ENCODE measurements at places on chromosomes 4 and X.
A peak's percentile ranks its signal among the peaks of the same experiment; 100 is the strongest.

GRCh38 chr4:4386296-4386735 is 586 bp upstream of the NSG1 start:
- peak; percentile 75 for DNase-seq

- DNase-seq, result no peak
Observed at GRCh38 chrX:108000751-108001150, 18.6 kb upstream of the TEX13B start.

DNA sequence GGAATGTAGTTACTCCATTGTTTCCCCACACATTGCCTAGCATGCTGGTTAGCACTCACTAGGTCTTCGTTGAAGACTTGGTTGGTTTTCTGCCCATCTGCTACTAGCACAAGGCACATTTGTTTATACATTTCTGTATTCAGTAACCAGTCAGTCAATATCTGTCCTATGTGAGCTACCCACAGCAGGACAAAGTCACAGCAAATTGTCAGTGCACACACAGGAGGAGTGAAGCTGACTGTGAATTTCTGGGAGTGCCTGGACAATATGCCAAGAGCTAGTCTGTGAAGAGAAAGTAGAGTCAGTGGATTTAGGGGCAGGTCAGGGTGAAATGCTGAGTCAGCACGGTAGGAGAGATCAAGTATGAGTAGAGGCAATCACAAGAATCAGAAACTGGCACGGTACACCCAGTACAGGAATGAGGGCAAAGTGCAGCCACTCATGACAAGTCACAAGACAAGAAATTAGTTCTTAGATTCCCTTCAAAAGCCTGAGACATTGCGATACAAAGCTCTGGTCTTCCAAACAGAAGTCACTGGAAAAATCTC is 1049.8 kb upstream of the POU3F4 start:
- DNase-seq, result no peak

- DNase-seq, result no peak
Observed at GRCh38 chr4:84932462-84932861, 34.0 kb downstream of the WDFY3 start.

- no peak for DNase-seq
Observed at GRCh38 chrX:8433109-8434062, 31.2 kb upstream of the VCX3B start.

DNA sequence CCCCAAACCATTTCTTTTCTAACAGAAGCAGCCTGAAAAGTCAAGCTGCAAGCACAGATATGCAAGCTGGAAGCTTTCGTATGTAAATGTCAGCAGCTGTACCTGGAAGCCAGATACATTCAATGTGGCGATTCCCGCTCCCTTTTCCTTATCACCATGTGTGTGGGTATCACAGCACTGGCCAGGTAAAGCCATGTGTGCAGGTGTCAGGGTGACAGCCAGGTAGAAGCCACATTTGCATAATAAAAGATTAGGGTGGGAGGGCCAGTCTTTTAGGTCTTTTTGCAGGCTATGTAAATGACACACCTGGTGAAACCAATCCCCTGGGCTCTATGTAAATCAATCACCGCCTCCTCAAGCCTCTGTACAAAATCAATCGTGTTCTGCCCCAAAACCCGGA is 50.1 kb downstream of the RXFP1 start:
- no peak for DNase-seq

- DNase-seq, result no peak
Observed at GRCh38 chr4:61603086-61603485, 403.0 kb downstream of the ADGRL3 start.

- DNase-seq, result no peak
Observed at GRCh38 chrX:46333550-46333949, 211.7 kb downstream of the ZNF674 start.

DNA sequence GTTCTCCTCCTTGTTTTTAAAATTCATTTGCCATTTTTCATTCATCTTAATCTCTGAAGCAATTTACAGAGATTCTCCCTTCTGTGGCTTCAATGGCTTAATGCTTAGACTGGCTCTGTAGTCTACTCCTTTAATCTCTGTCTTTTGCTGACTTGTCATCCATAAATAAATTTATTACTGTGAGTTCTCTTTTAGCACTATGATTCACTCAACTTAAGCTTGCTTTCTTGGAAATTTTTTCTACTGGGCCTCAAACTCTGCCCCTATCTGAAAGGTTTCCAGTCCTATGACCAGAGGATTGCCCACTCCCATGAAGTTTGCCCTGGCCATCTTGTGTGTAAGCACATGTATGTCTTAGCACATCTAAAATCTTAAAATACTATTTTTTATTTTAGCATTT is 251.1 kb downstream of the DCLK2 start:
- DNase-seq, result no peak

DNA sequence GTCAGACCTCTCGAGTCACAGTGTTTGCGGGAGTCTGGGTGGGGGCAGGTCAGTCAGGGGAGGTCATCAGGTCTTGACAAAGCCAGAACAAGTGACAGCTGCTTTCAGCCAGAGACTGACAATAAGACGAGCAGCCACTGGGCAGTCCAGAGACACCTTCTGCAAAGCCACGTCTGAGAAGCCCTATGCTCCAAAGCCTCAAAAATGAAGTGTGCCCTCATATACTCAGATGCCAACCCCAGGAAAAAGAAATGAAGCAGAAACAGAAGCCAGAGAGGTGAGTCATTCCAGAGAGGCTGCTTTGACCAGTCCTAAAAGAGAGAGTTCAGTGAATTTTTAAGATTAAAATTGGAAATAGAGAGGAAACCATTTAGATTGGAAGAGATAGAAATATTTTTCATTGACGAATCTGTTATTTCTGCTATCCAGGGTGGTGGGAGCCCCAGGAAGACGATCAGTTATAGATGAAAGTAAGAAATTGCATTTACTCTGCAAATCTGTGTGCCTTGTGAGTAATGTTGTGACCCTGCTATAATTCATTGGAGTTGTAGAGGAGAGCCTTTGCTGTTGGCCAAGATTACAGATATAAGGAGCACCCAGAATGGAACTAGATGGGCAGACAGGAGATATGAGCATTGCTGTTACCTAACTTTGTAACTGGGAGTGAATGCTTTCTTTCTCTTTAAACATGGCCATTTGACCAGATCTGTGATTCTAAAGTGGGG is 77.9 kb downstream of the LRRC66 start:
- DNase-seq, result no peak

GRCh38 chr4:122747068-122747467 is 14.6 kb downstream of the BBS12 start:
- DNase-seq, result no peak

GRCh38 chr4:10013722-10014121 is 7.6 kb downstream of the SLC2A9 start:
- peak; percentile 63 for DNase-seq

GRCh38 chr4:178470996-178471784 is 1029.0 kb upstream of the AGA start:
- no peak for DNase-seq

DNA sequence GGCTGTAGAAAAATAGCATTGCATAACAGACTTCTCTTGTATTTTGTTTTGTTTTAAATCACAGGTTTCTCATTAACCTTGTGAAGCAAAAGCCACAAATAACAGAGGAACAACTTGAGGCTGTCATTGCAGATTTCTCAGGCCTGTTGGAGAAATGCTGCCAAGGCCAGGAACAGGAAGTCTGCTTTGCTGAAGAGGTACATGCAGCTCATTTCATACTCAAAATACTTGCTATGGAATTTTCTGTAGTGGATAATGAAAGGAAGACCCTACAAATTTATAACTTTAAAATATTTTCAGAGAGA is 17.6 kb downstream of the AFP start:
- DNase-seq, result no peak

- DNase-seq, result no peak
Observed at GRCh38 chrX:12770440-12770839, 20.8 kb upstream of the PRPS2 start.

- no peak for DNase-seq
Observed at GRCh38 chrX:71081330-71082123, 13.4 kb upstream of the SNX12 start.

- DNase-seq, result no peak
Observed at GRCh38 chr4:148747721-148748268, 305.6 kb upstream of the NR3C2 start.

DNA sequence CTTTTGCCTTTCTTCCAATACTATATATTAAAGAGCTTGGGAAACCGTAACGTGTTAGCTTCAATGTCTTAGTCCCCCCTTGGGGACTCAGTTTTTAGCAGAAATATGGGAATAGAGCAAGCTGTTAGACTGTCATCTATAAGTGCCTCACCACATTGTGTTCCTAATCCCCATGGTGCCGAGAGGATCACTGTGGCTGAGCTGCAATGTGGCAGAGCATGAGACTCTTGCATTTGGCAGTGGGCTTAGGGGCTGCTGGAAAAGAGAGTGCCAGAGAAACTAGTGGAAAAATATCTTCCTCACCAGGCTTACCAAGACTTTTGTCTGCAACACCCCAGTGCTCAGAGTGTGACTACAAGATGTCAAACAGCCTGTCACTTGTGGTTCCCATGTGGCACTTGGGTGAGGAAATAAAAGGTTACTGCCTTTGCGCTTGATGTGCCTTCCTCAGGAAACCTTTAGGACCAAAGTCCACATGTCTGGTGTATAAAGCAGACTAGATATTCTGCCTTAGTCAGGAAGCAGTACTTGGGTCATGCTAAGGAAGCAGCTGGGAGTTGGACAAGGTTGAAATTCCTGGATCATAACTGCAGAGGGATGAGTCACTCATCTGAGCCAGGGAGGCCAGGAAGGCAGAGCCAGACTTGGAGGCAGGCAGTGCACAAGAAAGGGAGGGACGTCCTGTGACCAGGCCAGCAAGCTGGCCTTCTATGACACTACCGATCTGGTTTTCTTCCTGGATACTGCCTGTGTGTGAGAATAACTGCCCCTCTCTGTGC is 9.7 kb upstream of the MAGEA4 start:
- DNase-seq, result no peak

GRCh38 chrX:35439034-35439660 is 359.0 kb upstream of the MAGEB16 start:
- no peak for DNase-seq

DNA sequence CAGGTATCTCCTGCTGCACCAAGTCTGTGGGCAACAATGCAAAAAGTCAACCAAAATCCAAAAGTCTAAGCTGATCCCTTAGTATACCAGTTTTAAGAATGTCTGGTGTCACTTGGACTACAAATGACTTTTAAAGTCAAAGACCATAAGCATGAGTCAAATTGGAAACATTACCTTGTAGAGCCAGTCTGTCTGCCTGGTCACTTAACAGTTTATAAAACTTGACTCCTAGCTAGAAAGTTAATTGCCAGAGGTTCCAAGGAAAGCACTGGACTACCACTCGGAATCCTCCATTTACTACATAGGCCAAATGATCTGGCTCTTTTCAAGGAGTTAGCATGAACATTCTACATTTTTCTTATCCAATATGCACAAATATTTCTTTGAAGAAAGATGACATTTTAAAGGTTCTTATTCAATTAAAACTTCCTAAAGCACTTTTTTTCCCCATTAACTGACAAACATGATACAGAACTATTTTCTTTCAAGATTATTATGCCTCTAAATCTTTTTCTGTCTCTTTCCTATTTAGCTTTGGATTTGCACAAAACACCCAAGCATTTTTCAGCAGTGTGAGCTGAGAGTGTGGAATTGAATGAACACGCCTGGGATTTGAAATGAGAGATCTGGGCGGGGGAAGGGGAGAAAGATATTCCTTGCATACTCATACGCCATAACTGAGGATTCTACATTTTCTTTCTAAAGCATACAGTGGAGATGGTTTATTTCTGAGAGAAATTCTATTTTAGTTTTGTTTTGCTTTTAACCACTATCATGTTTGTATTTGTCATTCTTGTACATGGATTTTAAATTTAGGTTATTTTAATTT is 188.4 kb downstream of the SHROOM3 start:
- no peak for DNase-seq

- DNase-seq, result no peak
Observed at GRCh38 chr4:162061214-162061613, 102.6 kb downstream of the FSTL5 start.

DNA sequence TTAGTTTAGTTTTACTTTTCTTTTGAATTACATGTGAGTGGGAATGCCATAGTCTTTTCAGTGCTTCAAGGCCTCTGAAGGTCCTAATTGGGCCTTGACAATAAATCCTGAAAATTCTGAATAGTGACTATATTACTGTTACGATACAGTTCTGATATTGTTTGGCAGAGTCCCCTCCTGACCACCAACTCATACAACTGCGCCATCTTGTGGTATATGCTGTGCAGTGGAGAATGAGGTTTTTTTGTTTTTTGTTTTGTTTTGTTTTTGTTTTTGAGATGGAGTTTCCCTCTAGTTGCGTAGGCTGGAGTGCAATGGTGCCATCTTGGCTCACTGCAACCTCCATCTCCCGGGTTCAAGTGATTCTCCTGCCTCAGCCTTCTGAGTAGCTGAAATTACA is 56.6 kb upstream of the CHRDL1 start:
- DNase-seq, result peak; percentile 20

DNA sequence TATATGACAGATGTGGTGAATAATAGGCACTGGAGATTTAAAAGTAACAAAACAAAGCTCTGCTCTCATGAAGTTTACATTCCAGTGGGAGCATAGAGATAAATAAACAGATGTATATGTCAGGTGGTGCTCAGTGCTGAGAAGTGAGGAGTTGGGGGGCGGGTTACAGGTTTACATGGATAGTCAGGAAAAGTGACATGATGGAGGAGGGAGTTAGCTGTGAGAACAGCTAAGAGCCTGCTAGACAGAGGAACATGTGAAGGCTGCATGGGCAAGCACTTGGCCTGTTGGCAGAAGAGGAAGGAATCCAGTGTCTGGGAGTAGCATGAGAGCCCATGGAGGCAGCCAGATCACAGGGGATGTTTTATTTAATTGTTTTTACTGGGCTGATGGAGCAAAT is 10.2 kb upstream of the TMEM156 start:
- DNase-seq, result no peak

DNA sequence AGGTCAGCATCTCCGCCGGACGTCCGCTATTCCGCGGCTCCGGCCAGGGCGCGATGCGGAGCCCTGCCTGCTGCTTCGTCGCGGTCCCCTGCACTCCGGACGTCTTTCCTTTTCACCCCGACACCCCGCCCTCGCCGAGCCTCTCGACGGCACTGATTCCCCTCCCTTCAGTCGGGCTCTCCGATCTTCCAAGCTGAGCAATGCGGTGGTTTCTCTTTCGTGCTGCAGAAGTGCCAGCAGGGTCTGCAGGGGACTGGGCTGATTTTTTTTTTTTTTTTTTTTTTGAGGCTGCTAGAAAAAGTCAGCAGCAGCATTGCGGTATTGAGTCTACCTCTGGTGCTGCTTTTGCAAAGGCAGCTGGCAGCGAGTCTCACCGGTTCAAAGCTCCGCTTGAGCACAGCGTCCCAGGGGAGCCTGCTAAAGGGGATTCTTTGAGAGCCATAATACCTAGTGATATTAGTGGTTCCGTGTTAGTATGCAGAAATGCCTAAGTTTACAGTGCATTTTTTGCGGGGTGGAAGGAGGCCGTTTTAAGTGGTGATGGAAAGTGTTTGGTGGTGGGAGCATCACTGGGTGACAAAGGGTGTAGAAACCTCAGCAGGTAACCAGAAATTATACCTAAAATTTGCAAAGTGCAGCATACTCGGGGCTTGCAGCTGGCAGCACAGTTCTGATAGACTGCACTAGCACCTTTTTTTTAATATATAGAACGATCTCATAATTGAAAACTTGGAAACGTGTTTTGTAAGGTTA is 969 bp downstream of the STIM2 start:
- peak; percentile 70 for DNase-seq

GRCh38 chrX:108417257-108417656 is 21.0 kb downstream of the COL4A6 start:
- no peak for DNase-seq

Data from BE2C (cell line).